ENCODE measurements at places on chromosomes 7 and 10.

DNA sequence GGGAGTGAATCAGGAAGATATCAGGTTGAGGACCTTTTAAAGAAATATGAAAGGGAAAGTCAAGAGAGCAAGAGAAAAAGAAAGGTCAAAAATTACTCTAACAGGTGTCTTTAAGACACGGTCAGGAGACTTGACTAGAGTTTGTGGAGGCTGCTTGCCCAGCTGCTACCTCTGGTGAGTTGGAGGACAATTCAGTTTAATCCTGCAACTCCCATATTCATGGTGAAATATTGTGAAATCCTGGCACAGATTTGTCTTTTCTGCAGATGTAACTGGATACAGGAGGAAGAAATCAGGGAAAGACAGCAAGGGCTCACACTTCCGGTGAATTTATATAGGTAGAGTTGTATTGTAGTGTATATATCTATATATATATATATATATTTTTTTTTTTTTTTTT is 93.5 kb downstream of the AKAP9 start:
- DNase-seq: no peak

- DNase-seq: no peak
Observed at GRCh38 chr7:39291628-39292410, 274.4 kb upstream of the YAE1 start.

- DNase-seq: peak; percentile 0
Observed at GRCh38 chr7:141700848-141701371, 1.1 kb downstream of the DENND11 start.

- DNase-seq: no peak
Observed at GRCh38 chr10:129758207-129759021, 205.7 kb downstream of the EBF3 start.

DNA sequence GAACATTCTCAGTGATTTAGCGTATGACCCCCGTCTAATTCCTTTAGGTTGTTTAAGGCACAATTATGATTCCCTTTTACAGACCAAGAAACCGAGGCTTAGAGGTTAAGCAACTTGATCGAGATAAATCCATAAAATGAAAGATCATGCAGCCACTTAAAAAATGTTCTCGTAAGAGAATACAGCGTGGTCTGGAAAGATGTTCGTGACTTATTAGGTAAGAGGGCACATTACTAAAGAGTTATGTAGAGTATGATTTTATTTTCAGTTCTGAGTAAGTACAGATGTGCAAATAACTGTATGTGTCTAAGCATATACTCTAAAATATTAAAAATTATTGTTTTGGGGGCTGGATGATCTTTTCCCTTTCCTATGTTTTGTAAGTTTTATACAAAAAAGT is 575.1 kb downstream of the PARD3 start:
- no peak for DNase-seq

GRCh38 chr7:147980826-147981813 is 609.4 kb upstream of the C7orf33 start:
- no peak for DNase-seq

DNA sequence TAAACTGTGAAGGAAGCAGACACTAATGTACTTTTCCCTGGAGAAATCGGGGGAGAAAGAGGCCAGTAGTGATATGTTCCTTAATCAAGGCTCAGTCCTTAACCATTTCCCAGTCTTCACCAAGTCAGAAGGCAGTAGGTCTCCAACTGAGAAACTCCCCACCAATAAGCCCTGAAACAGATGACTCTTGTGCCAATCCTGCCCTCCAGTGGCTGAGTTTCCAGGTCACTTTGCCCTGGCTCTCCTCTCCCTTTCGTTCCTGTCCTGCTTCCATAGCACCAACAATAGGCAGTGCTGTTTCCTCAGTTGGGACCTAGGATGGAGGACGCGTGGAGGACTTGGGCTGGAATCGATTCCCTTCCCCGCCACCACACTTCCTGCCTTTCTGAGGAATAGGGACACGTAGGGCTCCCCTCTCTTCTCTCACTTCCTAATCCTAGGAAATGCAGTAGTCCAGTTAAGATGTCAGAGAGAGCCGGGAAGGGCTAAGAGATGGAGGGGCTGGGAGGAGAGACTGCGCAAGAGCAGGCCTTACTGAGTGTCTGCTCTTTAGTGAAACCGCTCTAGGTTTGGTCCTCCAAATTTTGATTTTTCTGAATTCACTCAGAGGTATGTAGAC is 23.4 kb downstream of the ATOH7 start:
- no peak for DNase-seq

GRCh38 chr7:158996214-158997109 is 140.1 kb downstream of the DYNC2I1 start:
- DNase-seq: no peak

DNA sequence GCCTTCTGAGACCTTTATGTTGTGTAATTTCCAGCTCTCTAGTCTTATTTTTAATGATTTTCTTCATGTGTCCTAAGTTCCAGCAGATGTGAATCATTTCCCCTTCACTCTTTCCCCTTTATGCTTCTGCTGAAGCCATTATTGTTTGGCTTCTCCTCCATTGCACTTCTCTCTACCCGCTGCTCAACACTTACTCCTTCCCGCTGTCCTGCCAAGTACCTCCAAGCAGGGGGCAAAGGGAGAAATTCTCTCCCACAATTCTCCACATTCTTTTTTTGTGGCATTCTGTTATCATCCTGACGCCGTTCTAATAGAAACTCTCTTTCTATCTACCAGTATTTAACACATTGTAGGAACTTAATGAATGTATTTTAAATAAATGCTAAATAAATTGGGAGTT is 388.9 kb upstream of the TPK1 start:
- no peak for DNase-seq

- no peak for DNase-seq
Observed at GRCh38 chr10:57145548-57145947, 784.5 kb upstream of the ZWINT start.

DNA sequence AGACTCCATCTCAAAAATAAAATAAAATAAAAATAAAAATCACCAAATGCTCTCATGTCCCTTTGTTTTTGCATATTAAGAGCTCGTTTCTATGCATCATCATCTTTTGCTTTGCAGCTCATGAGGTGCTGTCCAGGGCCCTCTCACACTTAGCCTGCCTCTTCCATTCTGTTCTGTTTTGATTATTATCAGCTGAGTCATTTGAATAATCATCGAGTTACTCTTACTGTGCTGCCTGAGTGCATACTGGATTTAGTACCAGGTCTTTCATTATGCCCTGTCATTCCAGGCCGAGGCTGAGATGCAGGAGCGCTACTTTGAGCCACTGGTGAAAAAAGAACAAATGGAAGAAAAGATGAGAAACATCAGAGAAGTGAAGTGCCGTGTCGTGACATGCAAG is 33.0 kb downstream of the UCMA start:
- DNase-seq: no peak

DNA sequence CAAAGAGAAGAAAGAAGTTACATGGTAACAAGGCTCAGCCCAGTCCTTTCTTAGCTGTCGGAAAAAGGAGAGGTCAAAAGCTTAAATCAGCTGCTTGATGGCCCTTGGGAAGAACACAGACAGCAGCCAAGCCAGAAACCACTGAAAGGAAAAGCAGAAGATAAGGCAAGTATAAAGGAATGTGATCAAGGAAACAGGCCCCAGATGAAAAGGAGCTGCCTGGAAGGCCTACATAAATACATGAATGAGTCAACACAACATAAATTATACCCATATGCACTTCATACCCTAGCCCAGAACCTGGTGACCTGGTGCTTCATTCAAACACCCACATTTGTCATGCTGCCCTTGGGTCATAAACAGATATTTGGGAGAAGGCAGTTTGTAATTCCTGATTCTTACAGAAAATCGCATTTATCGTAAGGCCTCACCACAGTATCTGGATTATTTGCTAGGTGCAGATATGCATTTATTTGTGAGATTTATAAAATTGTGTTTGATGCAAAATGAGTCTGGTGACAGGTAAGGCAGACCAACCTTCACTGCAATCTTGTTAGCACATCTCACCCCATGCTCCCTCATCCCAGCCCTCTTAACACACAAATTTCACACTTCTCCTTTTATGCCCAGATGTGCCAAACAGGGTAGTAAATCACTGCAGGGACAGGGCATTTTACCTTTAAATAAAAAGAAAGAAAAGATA is 94.9 kb upstream of the KCNIP2 start:
- no peak for DNase-seq

- DNase-seq: no peak
Observed at GRCh38 chr10:28869606-28870201, 192.4 kb downstream of the BAMBI start.

- DNase-seq: no peak
Observed at GRCh38 chr10:14478201-14478600, 147.5 kb upstream of the FRMD4A start.

- DNase-seq: no peak
Observed at GRCh38 chr10:70367195-70367796, 15.1 kb downstream of the LRRC20 start.

DNA sequence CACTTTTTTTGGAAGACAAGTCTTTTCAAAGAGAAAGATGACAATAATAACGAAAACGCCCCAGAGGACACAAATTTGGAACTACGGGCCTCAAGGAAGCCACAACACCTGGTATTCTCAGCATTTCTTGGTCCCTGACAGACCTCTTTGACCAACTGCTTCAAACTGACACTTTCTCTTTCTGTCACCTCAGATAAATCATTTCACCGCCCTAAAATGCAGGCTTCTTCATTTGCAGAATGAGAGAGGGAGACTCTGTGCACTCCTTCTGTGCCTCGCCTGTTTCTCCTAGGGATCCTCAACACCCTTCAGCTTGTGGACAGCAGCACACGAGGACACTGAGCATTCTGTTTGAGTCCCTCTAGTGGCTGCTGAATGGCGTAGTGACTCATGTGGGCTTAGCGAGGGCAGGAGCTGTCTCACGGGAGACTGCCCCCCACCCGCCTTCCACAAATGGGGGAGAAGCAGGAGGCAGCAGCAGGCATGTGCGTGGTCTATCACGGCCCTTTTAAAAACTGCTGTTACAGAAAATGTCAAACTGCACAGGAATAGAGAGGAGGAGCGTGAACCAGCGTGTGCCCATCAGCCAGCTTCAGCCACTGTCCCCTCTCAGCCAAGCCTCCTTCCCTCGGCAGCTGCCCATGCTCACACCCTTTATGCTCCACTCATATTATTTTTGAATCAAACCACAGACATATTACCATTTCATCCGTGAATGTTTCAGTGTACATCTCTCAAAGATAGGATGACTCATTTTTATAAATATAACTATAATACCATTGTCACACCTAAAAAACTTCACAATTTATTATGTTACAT is 41.4 kb downstream of the GSDME start:
- no peak for DNase-seq

DNA sequence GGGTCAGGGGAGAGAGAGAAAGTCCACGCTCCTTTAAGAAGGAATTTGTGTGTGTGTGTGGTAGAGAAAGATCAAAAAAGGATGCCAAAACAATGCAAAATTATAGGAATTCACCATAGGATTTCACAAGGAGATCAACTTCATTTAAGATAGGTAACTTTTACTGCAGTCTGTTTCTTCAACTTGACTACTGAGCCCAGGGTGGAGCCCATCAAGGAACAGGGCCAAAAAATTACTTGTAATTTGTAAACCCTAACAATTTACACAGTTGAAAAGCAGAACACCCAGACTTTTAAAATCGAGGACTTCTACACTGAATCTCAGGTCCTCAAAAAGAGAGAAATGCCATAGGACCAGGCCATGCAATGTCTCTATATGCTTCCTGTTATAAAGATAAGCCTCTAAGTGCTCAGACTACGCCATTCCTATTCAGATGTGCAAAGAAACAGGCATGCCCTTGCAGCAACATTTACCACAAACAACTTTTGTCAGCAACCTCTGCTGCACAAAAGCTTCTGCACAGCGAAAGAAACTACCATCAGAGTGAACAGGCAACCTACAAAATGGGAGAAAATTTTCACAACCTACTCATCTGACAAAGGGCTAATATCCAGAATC is 10.6 kb upstream of the GIMAP4 start:
- DNase-seq: no peak

DNA sequence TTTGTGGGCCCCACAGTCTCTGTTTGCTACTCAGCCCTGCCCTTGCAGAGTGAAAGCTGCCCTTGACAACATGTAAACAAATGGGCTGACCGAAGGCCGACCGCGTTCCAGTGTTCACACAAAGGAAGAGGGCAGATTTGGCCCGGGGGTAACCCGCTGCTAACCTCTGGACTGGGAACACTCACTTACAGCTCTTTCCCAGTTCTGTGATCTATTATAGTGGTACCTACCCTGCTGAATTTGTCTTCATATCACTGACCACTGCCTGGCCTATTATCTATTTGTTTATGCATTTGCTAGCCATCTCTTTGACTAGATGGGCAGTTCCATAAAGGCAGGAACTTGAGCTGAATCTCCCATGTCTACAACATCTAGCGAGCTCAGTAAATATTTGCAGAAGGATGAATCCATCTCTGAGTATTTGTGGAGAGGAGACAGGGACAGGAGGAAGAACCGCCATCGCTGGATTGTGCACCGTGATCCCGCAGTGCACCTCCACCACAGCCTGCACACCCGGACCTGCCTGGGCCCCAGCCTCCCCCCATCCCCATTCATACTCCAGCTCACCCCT is 15.2 kb downstream of the SLC29A3 start:
- DNase-seq: no peak

DNA sequence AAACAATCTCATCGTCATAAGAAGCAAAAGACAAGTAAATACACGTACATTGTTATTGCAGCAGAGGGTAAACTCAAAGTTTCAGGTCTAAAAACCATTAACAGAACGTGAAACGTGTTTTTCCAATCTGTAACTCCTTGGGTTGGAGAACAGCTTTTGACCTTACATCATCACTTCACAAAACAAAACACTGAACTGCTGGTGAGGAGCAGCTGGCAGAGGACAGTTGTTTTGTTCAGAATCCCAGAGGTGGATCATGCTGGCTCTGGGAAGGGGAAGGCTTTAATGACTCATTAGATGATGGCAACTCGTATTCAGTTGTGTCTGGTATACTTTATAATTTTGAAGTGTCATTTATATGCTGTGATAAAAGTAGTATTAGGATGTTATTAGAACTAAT is 923.0 kb upstream of the CELF2 start:
- DNase-seq: no peak

GRCh38 chr7:142066536-142066935 is 45.0 kb upstream of the MGAM2 start:
- DNase-seq: no peak

GRCh38 chr10:13100349-13101294 is 659 bp downstream of the OPTN start:
- DNase-seq: no peak

DNA sequence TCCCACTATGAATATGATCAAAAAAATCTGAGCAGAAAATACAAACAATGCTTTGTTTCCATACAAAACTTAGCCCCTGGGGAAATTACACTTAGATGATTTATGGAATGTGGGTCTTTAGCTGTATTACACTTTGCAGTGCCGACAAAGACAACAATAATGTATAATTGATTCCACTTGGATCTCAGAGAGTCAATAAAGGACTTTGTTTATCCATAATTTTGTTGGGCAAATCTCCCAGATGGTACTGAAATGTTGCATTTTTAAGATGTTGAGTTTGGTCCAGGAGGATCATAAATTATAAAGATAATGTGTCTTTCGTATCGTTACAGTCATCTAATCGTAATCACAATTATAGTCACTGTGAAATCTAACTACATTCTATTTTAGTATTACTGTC is 66.9 kb upstream of the DOCK1 start:
- DNase-seq: no peak

- DNase-seq: no peak
Observed at GRCh38 chr10:91123261-91123660, 97.2 kb upstream of the PCGF5 start.

GRCh38 chr10:35552650-35553342 is 52.3 kb upstream of the GJD4 start:
- DNase-seq: no peak

GRCh38 chr10:22218448-22218847 is 633 bp upstream of the EBLN1 start:
- no peak for DNase-seq

- no peak for DNase-seq
Observed at GRCh38 chr7:132390705-132391104, 185.6 kb downstream of the PLXNA4 start.

GRCh38 chr7:107891636-107892366 is 818 bp downstream of the DLD start:
- no peak for DNase-seq
